Activated CD4-positive, alpha-beta T cell treated with anti-CD3 and anti-CD28 coated beads for 36 hours (primary cell): ENCODE measurements at places on chromosomes 7 and 10.

GRCh38 chr10:35813219-35813618 lies 171.1 kb upstream of the FZD8 start:
- DNase-seq, result no peak

- no peak for DNase-seq
Observed at GRCh38 chr7:29422829-29423228, 140.8 kb upstream of the PRR15 start.

DNA sequence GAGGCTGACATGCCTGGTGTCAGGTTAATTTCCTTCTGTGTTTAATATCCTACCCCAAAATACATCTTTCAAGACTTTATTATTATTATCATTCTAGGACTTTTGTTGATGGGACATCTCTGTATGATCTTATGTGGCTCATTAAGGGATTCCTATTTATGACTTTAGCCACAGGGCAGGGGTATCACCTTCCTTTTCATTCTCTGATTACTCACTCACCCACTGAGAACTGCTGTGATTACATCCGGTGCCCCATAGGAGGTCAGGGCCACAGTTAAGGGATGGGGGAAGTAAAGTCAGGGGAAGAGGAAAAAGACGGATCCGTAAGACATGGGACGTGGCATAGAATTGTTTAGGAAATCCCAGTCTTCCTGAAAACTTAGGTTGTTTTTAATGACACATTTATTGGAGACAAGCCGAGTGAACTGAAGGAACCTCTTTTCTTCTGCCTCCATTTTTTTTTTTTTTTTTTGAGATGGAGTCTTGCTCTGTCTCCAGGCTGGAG lies 61.0 kb upstream of the PITRM1 start:
- DNase-seq, result no peak

- DNase-seq, result no peak
Observed at GRCh38 chr10:133180965-133181639, 21.1 kb downstream of the KNDC1 start.

GRCh38 chr7:22581099-22581498 lies 81.1 kb upstream of the STEAP1B start:
- no peak for DNase-seq

GRCh38 chr10:102767428-102768160 lies 23.8 kb downstream of the WBP1L start:
- DNase-seq, result no peak

GRCh38 chr10:52100011-52100547 lies 214.0 kb upstream of the DKK1 start:
- no peak for DNase-seq

- no peak for DNase-seq
Observed at GRCh38 chr10:61752111-61753011, 89.6 kb downstream of the CABCOCO1 start.
